ENCODE measurements at places on chromosomes 16 and 17.

GRCh38 chr17:45783593-45784292 is 377 bp upstream of the CRHR1 start:
- H3K27me3 ChIP-seq: peaks cover 4% of the 10 kb centered on the region
- DNase-seq: no peak
- H3K4me3 ChIP-seq: no peak overlapping the region
- H3K36me3 ChIP-seq: no peaks in the 10 kb centered on the region
- H3K27ac ChIP-seq: no peak overlapping the region
- H3K4me1 ChIP-seq: peaks cover 14% of the 10 kb centered on the region

DNA sequence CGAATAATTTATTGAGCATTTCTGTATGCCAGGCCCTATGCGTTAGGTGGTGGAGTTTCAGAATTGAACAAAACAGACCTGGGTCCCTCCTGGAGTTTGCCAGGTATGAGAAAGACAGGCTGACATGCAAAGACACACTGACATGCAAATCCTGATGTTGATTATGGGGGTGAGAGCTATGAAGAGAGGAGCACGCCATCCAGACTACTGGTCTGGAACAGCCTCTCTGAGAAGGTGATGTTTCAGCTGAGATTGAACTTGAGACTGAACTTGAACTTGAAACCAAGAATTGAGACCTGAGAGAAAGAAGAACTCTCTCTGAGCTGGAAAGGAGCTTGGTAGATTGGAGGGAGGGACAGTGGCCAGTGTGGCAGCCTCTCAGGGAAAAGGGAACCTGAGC is 14.2 kb upstream of the CACNG4 start:
- DNase-seq: no peak
- no peaks in the 10 kb centered on the region for H3K4me1 ChIP-seq
- no peak overlapping the region for H3K4me3 ChIP-seq
- H3K36me3 ChIP-seq: no peaks in the 10 kb centered on the region
- H3K27me3 ChIP-seq: peaks cover 6% of the 10 kb centered on the region

DNA sequence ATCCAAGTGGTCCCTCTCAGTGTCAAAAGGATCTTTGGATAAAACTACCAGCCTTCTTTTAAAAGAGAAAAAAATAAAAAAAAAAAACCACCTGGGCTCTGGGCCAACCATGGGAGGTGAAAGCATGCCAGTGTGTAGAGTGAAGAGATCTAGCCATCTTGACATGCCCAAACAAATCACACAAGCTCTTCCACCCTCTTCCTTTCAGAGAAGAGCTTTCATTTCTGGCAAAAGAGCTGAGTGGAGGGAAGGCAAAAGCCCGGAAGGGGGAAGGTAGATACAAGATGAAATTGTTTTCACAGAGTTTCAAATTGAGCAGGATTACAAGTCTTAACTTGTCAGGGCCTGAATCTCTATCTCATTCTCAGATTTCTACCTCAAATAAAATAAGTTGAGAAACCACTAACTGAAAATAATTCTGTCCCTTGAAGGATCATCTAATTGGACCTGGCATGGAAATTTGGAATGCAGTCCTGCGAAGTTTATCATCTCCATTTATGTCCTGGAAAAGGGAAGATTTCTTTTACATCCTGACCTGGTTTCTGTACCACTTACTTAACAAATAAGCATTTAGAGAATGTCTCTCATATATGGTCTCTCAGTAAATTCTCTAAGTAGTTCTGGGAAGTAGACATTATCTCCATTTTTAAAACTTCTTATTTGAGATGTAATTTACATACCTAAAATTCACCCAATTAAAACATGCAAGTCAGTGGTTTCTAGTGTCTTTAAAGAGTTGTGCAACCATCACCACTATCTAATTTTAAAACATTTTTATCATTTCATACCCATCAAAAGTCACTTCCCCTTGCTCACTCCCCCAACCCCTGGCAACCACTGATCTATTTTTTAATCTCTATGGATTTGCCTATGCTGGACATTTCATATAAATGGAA is 93.7 kb downstream of the TANGO6 start:
- no peak overlapping the region for H3K4me3 ChIP-seq
- no peaks in the 10 kb centered on the region for H3K27me3 ChIP-seq
- no peaks in the 10 kb centered on the region for H3K4me1 ChIP-seq
- H3K36me3 ChIP-seq: no peaks in the 10 kb centered on the region
- H3K27ac ChIP-seq: no peak overlapping the region
- DNase-seq: no peak

- no peaks in the 10 kb centered on the region for H3K36me3 ChIP-seq
- no peak overlapping the region for H3K4me3 ChIP-seq
- H3K4me1 ChIP-seq: no peaks in the 10 kb centered on the region
Measured at GRCh38 chr17:51947160-51947735, 211.3 kb downstream of the CA10 start.

DNA sequence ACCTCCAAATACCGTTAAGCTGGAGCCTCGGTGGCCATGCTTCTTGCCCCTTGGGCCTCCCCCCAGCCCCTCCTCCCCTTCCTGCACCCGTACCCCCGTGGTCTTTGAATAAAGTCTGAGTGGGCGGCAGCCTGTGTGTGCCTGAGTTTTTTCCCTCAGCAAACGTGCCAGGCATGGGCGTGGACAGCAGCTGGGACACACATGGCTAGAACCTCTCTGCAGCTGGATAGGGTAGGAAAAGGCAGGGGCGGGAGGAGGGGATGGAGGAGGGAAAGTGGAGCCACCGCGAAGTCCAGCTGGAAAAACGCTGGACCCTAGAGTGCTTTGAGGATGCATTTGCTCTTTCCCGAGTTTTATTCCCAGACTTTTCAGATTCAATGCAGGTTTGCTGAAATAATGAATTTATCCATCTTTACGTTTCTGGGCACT is 928 bp downstream of the HBA1 start:
- no peaks in the 10 kb centered on the region for H3K36me3 ChIP-seq
- H3K27me3 ChIP-seq: peaks cover 35% of the 10 kb centered on the region
- no peak for DNase-seq
- H3K27ac ChIP-seq: no peak overlapping the region
- no peak overlapping the region for H3K4me3 ChIP-seq
- peaks cover 21% of the 10 kb centered on the region for H3K4me1 ChIP-seq

- H3K27ac ChIP-seq: no peak overlapping the region
- no peaks in the 10 kb centered on the region for H3K36me3 ChIP-seq
- no peaks in the 10 kb centered on the region for H3K4me1 ChIP-seq
- no peak for DNase-seq
- H3K4me3 ChIP-seq: no peak overlapping the region
Measured at GRCh38 chr17:63095459-63095858, 129.4 kb downstream of the TANC2 start.

- H3K4me1 ChIP-seq: no peaks in the 10 kb centered on the region
- H3K4me3 ChIP-seq: no peak overlapping the region
- H3K27me3 ChIP-seq: no peaks in the 10 kb centered on the region
- H3K27ac ChIP-seq: no peak overlapping the region
Measured at GRCh38 chr16:10168258-10168657, 14.0 kb downstream of the GRIN2A start.

- H3K27me3 ChIP-seq: no peaks in the 10 kb centered on the region
- H3K36me3 ChIP-seq: no peaks in the 10 kb centered on the region
- H3K4me1 ChIP-seq: no peaks in the 10 kb centered on the region
- no peak overlapping the region for H3K27ac ChIP-seq
- no peak for DNase-seq
Measured at GRCh38 chr17:31741371-31741770, 117.7 kb downstream of the COPRS start.

- H3K27ac ChIP-seq: no peak overlapping the region
- DNase-seq: no peak
- H3K36me3 ChIP-seq: no peaks in the 10 kb centered on the region
- no peaks in the 10 kb centered on the region for H3K4me1 ChIP-seq
Measured at GRCh38 chr17:13490906-13491482, 110.7 kb downstream of the HS3ST3A1 start.

Measured in CD4-positive, alpha-beta memory T cell (primary cell).